ENCODE measurements at places on chromosomes 6 and 20. TPM values are rescaled to one million over a fixed set of nuclear protein-coding genes. Genes with fewer than 3 reads are reported as not detected.

DNA sequence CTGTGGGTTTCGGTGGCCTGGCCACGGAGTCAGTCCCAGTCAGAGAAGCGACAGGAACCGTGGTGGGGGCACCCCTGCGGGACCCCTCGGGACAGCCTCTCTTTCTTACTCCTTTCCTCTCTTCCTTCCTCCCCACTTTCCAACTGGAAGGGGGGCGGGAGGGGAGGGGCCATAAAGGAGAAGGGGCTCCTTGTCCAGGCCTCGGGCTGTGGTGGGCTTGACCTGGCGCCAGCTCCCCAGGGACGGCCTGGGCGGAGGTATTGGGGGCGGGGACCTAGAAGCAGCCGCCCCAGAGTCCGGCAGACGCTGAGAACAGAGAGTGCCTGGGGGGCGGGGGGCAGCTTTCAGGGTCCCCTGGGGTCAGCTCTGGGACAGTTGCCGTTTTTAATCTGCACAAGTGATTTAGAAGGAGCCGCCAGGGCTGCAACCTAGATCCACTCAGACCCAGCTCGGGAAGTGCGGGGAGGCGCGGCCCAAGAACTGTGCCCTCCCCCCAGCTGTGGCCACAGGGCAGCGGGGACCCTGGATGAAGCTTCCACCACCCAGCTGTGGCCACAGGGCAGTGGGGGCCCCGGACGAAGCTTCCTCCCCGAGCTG is 6.4 kb upstream of the ABHD16B start:
- no peaks in the 10 kb centered on the region for H3K36me3 ChIP-seq
- H3K27ac ChIP-seq, result peak overlapping the region; percentile 90
- no peaks in the 10 kb centered on the region for H3K27me3 ChIP-seq
- H3K4me1 ChIP-seq, result peaks cover 64% of the 10 kb centered on the region
- H3K4me3 ChIP-seq, result peak overlapping the region; percentile 37

ARFGEF3 gene
- 11.9 TPM for total RNA-seq

DNA sequence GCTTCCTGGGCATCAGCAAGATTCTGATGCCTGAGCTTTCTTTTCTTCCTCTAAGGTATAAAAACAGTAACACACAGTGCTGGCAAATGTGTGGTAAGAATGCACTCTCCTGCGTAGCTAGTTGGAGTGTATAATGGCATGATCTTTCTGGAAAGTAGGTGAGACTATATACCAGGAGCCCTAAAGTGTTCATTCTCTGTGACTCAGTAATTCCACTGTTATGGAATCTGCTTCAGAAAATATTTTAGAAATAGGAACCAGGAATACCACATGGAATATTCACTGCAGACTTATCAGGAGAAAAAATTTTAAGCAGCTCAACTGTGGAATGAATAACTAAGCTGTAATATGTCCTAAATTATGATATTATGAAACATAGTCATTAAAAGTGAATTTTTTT is 16.9 kb upstream of the CSE1L start:
- no peak for DNase-seq
- H3K4me1 ChIP-seq, result no peaks in the 10 kb centered on the region
- H3K36me3 ChIP-seq, result peaks cover 100% of the 10 kb centered on the region

DNA sequence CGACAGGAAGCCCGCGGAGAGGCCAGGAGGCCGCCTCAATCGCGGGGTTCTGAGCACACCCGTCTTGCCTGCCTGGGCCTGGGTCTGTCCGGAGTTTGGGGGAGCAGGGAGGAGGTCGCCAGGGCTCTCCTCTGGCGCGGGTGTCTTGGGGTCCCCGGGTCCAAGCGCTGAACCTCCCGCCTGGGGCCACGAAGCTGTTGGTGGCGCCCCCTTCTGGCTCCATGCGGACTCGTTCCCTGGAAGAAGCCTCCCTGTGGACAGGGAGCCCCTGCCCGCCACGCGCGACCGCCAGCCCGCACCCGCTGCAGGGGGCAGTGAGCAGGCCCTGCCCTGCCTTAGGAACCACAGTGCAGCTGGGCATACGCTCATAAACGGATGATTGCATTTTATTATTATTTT is 44.7 kb downstream of the MCUR1 start:
- H3K36me3 ChIP-seq, result no peaks in the 10 kb centered on the region
- no peak overlapping the region for H3K4me3 ChIP-seq
- DNase-seq, result no peak

DNA sequence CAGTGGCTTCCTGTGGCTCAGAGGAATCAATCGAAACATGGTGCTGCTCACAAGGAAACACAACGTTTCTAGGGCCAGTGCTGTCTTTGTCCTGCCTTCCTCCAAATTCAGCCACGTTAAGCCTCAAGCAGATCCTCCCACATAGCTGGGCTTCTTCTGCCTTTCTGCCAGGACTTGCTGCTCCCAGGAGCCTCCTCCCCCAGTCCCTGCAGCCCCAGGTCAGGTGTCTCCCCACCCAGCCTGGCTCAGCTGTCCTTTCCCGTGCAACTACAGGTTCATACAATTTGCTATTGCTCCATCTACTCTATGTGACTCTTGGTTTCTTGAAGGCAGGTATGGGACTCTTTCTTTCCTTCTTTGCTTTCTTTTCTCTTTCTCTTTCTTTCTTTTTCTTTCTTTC is 215.3 kb upstream of the RNF24 start:
- H3K4me1 ChIP-seq, result no peaks in the 10 kb centered on the region
- DNase-seq, result no peak
- no peak overlapping the region for H3K27ac ChIP-seq
- no peaks in the 10 kb centered on the region for H3K27me3 ChIP-seq
- H3K4me3 ChIP-seq, result no peak overlapping the region

DNA sequence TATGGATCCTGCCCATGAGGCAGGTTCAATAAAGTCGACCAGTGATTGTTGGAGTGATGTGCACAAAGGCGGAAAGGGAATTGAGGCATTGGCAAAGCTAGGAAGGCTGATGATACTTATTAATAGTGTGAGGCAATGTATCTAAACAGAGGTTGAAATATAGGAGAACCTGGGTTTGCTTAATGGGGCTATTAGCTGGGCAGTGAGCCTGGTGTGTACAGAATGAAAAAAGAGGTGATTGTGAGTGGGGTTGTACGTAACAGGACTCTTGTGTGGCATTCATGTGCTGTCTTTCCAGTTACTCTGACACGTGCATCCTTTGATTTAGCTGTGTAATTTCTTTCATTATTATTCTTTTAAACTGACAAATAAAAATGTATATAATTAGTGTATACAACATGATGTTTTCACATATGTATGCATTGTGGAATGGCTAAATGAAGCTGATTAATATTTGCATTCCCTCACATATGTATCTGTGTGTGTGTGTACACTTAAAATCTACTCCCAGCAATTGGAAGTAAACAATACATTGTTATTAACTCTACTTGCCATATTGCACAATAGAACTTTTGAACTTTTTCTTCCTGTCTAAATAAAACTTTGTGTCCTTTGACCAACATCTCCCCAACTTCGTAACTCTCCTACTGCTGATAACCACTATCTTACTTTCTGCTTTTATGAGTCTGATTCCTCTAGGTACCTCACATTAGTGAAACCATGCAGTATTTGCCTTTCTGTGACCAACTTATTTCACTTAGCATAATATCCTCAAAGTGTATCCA is 220.5 kb upstream of the SLC35B3 start:
- H3K27me3 ChIP-seq, result no peaks in the 10 kb centered on the region
- no peaks in the 10 kb centered on the region for H3K4me1 ChIP-seq
- H3K36me3 ChIP-seq, result no peaks in the 10 kb centered on the region
- H3K4me3 ChIP-seq, result no peak overlapping the region
- no peak for DNase-seq

DNA sequence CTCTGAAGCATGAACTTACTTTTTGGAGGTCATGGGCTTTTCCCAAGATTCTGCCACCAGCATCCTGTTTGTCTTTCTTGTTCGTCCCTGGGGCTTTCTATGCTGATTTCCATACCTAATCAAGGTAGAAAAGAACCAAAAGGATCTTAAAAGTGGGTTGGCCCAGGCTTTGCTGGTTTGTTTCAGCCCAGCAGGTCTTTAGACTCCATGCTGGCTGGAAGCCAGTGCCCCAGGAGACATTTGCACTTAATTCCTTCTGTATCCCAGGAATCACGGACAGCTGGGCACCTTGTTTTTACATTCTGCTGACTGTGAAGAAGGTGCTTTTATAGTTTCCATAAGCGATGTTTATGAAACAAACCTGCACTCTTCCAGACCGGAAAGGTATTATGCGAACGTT is 195.9 kb downstream of the CDH4 start:
- no peaks in the 10 kb centered on the region for H3K4me1 ChIP-seq
- H3K27me3 ChIP-seq, result peaks cover 11% of the 10 kb centered on the region
- no peak overlapping the region for H3K27ac ChIP-seq
- no peak for DNase-seq
- H3K4me3 ChIP-seq, result no peak overlapping the region

DNA sequence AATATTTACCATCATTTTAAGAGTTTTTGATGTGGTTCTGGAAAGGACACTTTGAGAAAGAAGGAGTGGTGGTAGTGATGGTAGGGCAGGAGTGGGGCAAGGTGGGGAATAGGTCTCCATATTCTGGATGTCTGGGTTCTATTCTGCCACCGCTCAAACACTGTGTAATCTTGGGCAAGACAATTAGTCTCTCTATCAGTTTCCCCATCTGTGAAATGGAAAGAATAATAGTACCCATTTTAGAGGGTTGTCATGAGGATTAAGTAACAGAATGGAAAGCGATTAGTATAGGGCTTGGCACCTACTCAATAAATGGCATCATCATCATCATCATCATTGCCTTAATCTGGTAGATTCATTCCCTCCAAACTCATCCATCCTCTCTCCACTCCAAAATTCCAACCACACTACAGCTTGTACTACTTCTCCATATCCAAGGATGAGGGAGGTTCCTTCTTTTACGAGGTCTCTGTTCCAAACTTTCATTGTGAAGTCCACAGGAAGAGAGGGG is 982 bp upstream of the GGT7 start:
- no peak for DNase-seq
- H3K27ac ChIP-seq, result peak overlapping the region; percentile 44
- H3K27me3 ChIP-seq, result no peaks in the 10 kb centered on the region
- H3K4me3 ChIP-seq, result no peak overlapping the region
- H3K36me3 ChIP-seq, result no peaks in the 10 kb centered on the region

- H3K4me1 ChIP-seq, result no peaks in the 10 kb centered on the region
- DNase-seq, result no peak
- H3K36me3 ChIP-seq, result no peaks in the 10 kb centered on the region
- H3K27me3 ChIP-seq, result no peaks in the 10 kb centered on the region
Observed at GRCh38 chr6:154672086-154672485, 61.1 kb upstream of the SCAF8 start.

GRCh38 chr6:74346936-74347535 is 651.0 kb downstream of the CD109 start:
- no peaks in the 10 kb centered on the region for H3K4me1 ChIP-seq
- no peak overlapping the region for H3K27ac ChIP-seq

DNA sequence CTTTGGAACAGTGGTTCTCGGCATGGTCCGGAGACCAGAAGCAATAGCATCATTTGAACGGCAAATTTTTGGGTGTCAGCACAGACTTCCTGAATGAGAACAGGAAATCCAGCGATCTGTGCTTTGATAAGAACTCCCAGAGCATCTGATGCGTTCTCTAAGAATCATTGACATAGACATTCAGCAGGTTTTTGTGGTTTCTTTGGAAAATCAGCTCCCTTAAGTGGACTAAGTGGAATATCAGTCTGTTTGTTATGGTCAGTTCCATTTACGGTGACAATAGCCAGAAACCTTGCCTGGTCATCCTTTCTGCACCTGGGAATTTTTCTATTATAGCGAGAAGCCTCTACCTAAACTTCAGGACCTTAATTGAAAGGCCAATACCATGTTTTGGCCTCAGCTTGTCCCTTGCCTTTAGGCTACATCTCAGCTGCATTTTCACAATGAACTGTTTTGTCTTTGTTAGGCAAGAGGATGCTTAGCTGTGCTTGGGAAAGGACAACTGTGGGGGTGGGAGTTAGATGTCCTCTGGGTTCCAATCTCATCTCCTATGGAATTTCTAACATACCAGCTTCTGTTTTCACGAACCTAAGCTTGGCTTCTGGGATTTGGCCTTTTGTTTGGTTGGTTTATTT is 299.7 kb downstream of the CDKAL1 start:
- H3K4me3 ChIP-seq, result no peak overlapping the region
- no peaks in the 10 kb centered on the region for H3K4me1 ChIP-seq
- H3K36me3 ChIP-seq, result no peaks in the 10 kb centered on the region
- no peak for DNase-seq
- no peaks in the 10 kb centered on the region for H3K27me3 ChIP-seq

SPATS1 gene
- not detected for total RNA-seq

- no peak for DNase-seq
- H3K4me3 ChIP-seq, result no peak overlapping the region
- no peaks in the 10 kb centered on the region for H3K27me3 ChIP-seq
- no peaks in the 10 kb centered on the region for H3K4me1 ChIP-seq
Observed at GRCh38 chr20:19433371-19434350, 221.2 kb downstream of the SLC24A3 start.

GRCh38 chr6:28825732-28826293 is 98.0 kb downstream of the TRIM27 start:
- DNase-seq, result no peak
- H3K36me3 ChIP-seq, result no peaks in the 10 kb centered on the region
- peaks cover 61% of the 10 kb centered on the region for H3K27me3 ChIP-seq
- H3K4me1 ChIP-seq, result no peaks in the 10 kb centered on the region
- H3K4me3 ChIP-seq, result no peak overlapping the region
- H3K27ac ChIP-seq, result no peak overlapping the region

MOXD1 gene
- 3.0 TPM for total RNA-seq

- peaks cover 2% of the 10 kb centered on the region for H3K4me1 ChIP-seq
- no peaks in the 10 kb centered on the region for H3K27me3 ChIP-seq
- no peak overlapping the region for H3K4me3 ChIP-seq
- no peak for DNase-seq
- H3K36me3 ChIP-seq, result no peaks in the 10 kb centered on the region
Observed at GRCh38 chr6:32387589-32388340, 16.1 kb upstream of the TSBP1 start.

NMBR gene
- total RNA-seq, result not detected

LHFPL5 gene
- not detected for total RNA-seq

DNA sequence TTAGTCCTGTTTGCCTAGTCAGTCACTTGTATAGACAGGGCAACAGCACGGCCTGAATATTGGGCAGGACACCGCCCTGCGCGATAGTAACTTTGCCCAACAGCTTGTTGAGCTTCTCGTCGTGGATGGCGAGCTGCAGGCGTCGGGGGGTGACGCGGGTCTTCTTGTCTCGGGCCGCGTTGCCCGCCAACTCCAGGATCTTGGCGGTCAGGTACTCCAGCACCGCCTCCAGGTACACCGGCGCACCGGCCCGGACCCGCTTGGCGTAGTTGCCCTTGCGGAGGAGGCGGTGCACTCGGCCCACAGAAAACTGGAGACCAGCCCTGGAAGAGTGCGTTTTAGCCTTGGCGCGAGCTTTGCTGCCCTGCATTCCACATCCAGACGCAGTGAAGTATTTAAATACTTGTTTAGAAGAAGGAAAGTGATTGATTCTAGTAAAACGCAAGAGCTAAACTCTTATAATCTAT is 92.8 kb upstream of the BTN3A2 start:
- peak; percentile 32 for DNase-seq
- H3K4me1 ChIP-seq, result peaks cover 27% of the 10 kb centered on the region
- peaks cover 43% of the 10 kb centered on the region for H3K27me3 ChIP-seq
- H3K27ac ChIP-seq, result peak overlapping the region; percentile 76
- H3K4me3 ChIP-seq, result peak overlapping the region; percentile 54

CCDC170 gene
- total RNA-seq, result 0.28 TPM
